ENCODE measurements at places on chromosomes 16 and 17. TPM values are rescaled to one million over a fixed set of nuclear protein-coding genes. Genes with fewer than 3 reads are reported as not detected.

TMC5 gene
- total RNA-seq: 0.09 TPM

ARL5C gene
- total RNA-seq: not detected

FMNL1 gene
- 0.53 TPM for total RNA-seq

FBXL20 gene
- total RNA-seq: 10.6 TPM

PRSS27 gene
- 0.20 TPM for total RNA-seq

CLEC10A gene
- total RNA-seq: not detected

FBF1 gene
- total RNA-seq: 3.5 TPM

TP53TG3F gene
- total RNA-seq: not detected

IL17C gene
- not detected for total RNA-seq

- H3K27me3 ChIP-seq: no peaks in the 10 kb centered on the region
- no peak overlapping the region for H3K4me3 ChIP-seq
- H3K4me1 ChIP-seq: peaks cover 57% of the 10 kb centered on the region
- H3K27ac ChIP-seq: peak overlapping the region; percentile 36
- no peak for DNase-seq
- peaks cover 19% of the 10 kb centered on the region for H3K36me3 ChIP-seq
Observed at GRCh38 chr17:57342963-57343589, 86.8 kb downstream of the MSI2 start.

GRCh38 chr16:69741519-69741918 lies 13.2 kb downstream of the NOB1 start:
- no peak for DNase-seq
- no peak overlapping the region for H3K27ac ChIP-seq
- no peak overlapping the region for H3K4me3 ChIP-seq
- no peaks in the 10 kb centered on the region for H3K27me3 ChIP-seq

- no peak overlapping the region for H3K27ac ChIP-seq
- no peaks in the 10 kb centered on the region for H3K36me3 ChIP-seq
- 0 out of 3 replicates have a peak, but pooled peaks cover 2% of the 10 kb centered on the region for H3K27me3 ChIP-seq
Observed at GRCh38 chr17:75610103-75610984, 22.7 kb downstream of the MYO15B start.

DNA sequence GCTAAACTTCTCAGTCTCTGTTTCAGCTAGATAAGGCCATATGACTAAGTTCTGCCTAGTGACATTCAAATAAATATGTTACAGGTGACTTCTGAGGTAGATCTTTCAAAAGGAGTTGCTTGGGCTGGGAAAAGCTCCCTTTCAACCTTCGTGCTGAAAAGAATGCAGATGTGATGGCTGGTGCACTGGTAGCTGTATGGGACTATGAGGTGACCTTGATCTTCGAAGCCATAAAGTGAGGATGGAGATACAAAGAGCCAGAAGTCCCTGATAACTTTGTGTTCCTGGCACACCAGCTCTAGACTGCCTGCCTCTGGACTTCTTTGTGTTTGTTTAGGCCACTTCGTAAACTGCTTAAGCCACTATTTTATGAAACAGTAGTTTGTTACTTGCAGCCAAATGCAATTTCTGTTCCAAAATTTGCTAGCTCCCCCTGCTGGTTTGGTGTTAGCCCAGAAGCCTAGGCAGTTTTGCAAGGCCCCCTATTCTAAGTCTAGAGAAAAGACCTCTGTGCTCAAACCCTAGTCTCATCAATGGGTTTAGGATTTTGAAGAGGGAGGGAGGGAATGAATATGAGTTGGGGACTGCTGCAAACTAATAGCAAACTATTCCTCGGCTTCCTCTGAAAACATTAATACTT lies 23.3 kb upstream of the ERCC4 start:
- no peaks in the 10 kb centered on the region for H3K27me3 ChIP-seq
- no peak overlapping the region for H3K27ac ChIP-seq
- no peak overlapping the region for H3K4me3 ChIP-seq
- H3K4me1 ChIP-seq: no peaks in the 10 kb centered on the region

DNA sequence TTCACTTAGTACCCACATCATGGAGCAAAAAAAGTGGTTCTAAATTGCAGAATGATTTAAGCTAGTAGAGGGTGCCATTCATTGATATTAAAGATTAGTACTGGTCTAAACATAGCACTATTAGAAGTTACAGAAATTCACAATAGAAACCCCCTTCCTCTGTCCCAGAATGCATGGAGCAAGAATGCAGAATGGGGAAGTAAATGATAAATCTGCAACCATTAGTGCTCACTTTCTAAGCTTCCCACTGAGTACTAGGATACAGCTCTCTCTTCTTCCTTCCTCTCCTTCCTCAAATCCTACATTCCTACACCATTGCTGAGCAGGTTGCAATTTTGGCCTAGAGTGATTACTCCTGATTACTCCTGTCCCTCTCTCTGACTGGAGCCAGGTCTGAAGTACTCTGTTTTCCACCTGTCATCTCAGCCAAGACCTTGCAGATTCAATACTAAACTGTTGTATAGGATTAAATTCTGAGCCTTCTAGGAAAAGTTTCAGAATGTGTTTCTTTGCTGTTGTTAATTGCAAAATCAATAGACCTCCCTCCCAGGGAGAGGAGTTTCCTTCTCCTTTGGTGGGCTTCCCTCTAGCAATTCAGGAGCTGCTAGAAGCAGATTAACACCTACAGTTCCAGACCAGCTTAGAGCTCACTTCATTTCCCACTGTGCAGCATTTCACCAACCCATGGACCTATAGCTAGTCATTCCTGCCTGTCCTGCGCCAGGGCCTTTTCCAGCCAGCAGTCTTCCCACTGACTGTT lies 165.5 kb upstream of the TBX2 start:
- no peak overlapping the region for H3K4me3 ChIP-seq
- peaks cover 24% of the 10 kb centered on the region for H3K4me1 ChIP-seq

DNA sequence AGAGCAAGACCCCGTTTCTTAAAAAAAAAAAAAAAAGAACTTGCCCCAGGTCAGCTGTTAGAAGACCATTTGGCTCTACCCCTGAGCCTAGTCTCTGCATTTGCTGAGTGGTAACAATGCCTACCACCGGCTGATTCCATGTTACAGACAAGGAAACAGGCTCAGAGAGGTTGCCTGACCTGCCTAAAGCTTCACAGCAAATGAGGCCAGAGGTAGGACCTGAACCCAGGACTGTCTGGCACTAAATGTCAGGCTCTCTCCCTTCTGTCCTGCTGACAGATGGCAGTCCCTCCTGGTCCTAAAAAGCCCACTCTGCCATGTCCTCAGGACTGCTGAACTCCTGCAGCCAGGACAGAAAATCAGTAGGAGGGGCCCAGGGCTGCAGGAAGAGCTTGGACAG lies 5.8 kb downstream of the STX1B start:
- no peak overlapping the region for H3K4me3 ChIP-seq
- no peaks in the 10 kb centered on the region for H3K36me3 ChIP-seq
